ENCODE measurements at places on chromosomes 1 and 21. TPM values are rescaled to one million over a fixed set of nuclear protein-coding genes. Genes with fewer than 3 reads are reported as not detected.

DDX20 gene
- total RNA-seq = 15.4 TPM

RHOU gene
- 19.2 TPM for total RNA-seq

FAM72C gene
- total RNA-seq = 0.51 TPM

NPHP4 gene
- 7.7 TPM for total RNA-seq

DNA sequence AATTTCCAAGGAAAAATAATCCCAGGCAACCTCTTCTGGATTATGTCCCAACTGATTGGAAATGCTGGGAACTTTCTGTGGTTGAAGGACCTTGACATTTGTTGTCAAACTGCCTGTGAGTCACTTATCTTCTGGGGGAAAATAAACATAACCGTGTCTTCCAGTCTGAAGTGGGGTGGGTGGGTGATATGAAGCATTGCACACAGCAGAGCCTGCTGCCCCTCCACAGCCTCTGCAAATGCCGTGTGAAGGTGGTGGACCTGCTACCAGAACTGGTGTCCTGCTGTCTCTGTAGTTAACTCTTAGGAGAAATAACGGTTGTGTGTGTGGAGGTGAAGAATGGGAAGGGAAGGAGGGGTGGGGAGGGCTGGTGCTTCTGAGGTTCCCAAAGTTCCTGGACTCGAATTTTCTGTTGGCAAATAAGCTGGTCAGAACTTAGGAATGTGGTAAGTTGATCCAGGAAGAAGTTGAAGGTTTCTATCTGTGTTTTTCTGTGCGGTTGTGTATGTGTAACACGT, 23.2 kb downstream of the GALNT2 start:
- DNase-seq = no peak

GRCh38 chr1:212686591-212686990, 13.0 kb downstream of the BATF3 start:
- no peak for DNase-seq

DNA sequence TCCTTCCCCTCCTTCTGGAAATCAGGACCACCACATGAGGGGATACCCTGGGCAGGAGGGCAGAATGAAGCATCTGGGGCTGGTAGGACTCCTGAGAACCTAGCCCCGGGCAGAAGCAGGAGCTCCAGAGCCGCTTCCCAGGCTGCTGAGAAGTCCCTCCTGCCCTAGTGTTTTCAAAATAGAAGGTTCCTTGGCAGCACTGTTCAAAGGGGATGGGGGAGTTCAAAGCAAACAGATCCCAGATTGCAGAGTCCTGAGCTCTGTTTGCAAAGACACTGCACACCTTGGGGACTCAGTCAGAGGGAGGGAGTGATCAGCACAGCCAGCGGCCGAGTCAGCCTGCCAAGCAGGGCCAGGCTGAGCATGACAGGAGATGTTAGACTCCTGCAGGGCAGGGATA, 177.8 kb downstream of the PTPRU start:
- no peak for DNase-seq

DNA sequence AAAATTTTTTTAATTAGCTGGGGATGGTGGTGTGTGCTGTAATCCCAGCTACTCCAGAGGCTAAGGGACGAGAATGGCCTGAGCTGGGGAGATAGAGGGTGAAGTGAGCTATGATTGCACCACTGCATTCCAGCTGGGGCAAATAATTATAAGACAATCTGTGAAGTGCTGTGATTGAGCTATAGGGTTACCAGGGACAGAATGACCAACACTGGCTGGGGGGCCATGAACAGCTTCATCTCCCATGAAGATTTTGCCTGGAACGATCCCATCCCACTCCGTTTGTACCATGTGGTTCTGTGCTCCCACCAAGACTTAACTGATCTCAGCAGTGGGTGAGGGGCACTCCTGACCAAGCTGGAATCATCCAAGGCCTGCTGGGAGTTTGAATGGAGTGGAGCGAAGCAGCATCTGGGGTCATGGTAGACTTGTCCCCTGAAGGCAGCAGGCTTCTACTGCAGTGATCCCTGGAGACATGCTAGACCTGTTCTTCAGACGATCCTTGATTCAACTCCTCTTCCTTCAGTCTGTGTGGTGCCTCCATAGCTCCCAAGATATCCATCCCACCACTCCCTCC, 53.6 kb upstream of the CTPS1 start:
- DNase-seq = no peak

CLDN17 gene
- not detected for total RNA-seq

DNA sequence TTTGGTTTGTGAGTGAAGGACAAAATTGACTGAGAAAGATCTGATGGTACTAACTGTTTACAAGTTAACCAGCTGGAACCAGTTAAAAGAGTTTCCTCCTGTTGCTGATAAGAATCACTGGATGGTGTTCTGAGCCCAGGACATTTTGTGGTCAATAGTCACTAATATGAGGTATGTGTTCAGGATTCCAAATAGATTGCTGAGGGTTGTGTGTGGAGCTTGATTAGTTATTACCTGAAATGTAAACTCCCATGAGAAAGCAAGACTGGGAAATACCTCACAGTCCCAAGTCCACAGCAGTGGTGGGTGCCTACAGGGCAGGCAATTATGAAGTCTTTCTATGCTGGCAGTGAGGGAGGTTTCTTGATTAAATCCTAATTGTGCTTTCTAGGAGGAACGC, 164.6 kb downstream of the DNM3 start:
- no peak for DNase-seq

DNA sequence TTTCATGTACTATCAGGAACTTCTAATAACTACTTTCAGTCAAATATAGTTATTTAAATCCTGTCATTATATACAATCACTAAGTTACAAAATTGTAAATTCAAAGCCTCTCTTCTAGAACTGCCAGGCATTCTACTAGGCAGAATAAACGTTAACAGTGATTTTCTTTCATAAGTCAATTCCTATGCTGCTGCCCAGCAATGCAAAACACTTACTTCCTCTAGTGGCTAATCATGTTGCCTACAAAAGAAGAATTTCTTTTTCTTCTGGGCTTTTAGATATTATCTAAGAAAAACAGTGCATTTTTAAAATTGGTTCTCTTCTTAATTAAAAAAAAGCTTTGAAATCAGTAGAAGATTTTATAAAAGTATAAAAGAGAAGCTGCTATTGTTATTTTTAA, 509.8 kb upstream of the ADAMTS5 start:
- peak; percentile 42 for DNase-seq

LSM10 gene
- total RNA-seq = 8.8 TPM

DNA sequence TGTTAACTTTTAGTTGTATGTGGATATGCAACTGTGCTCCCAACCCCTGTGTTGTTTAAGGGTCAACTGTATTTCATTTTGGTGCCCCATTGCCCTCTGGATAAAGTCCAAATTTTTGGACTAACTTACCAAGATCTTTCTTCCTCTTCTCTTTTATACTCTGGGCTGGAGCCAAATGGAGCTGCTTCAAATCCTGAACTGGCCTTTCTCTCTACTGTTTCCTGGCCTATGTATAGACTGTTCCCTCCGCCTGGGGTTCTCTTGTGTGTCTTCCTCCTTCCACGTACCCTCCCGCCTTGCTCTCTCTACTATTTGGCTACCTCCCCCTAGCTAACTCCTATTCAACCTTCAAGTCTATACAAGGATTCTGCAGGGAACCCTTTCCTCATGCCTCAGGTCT, 8.4 kb upstream of the CDC14A start:
- DNase-seq = no peak

FAM229A gene
- 0.82 TPM for total RNA-seq

DNA sequence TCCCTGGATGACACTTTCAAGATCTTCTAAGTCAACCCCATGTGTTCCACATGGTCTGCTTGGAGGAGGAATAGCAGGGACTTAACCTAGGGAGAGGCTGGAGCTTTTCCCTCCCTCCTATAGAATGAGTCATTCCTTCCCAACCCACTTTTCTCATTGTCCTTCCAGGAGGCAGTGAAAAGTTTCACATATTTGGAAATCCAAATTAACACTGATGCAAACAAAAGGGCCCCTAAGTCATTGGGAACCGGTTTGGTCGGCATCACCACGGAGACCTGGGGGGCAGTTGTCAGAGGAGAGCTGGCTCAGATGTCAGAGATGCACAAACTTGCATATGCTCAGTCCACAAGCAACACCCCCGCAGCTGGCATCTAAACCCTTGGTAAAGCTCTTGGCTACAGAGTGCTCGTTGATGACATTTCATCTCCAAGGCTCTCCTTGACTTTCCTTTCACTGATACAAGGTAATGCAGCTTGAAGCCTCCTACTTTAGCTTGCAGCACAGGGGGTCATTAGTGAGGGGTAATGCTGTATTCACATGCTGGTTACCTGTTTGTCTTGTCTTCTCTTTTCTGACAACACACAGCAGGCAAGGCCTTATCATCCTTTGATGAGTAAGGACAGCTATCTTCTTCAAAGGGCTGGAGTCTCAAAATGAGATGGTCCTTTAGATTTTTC, 12.3 kb upstream of the LRRC8D start:
- peak; percentile 35 for DNase-seq

GRCh38 chr1:55679971-55680370, 464.8 kb upstream of the USP24 start:
- no peak for DNase-seq

UMODL1 gene
- total RNA-seq = 0.10 TPM

GRCh38 chr1:32447469-32448185, 17.2 kb upstream of the ZBTB8B start:
- DNase-seq = peak; percentile 17

GRCh38 chr1:152917794-152918193, 9.4 kb downstream of the IVL start:
- peak; percentile 28 for DNase-seq

GRCh38 chr1:46133781-46134350, 1.4 kb upstream of the PIK3R3 start:
- DNase-seq = no peak

DNA sequence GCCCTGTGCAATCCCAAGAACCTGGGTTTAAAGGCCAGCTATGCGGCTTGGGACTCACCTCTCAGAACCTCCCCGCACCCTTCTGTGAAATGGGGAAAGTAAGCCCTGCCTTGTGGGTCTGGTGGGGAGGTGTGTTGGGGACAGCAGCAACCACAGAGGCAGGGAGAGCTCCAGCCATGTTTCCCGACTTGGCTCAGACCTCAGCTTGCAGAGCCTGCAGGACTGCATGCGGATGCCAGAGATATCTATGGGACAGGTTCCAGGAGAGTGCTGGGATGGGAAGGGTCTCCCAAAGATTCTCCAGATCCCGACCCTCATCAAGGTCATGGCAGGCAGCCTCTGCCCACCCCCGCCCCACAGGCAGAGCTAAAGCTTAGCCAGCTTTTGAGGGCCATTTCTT, 20.2 kb downstream of the PADI1 start:
- no peak for DNase-seq

DNA sequence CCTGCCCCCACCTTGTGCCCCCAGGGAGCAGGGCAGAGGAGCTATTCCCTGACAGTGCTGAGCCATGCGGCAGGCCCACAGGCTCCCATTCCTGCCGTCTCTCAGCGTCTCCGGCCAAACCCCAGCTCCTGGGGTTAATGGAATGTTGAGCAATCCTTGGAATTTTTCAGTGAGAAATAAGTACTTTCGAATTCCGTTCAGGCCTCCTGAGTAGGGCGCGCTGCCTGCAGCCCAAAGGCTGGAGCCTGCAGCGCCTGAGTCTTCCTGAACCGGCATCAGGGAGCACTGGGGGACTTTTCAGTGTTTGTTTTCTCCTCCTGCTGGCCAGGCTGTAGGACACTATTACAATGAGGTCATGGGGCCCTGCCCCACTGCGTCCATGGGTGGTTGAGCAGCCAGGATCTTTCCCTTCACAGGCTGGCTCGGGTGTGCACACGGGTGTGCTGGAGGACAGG, 33.3 kb upstream of the CSF1 start:
- peak; percentile 64 for DNase-seq

- peak; percentile 78 for DNase-seq
These were observed 49.5 kb upstream of the RAB4A start for GRCh38 chr1:229221106-229222019.

NEGR1 gene
- 16.9 TPM for total RNA-seq

DNA sequence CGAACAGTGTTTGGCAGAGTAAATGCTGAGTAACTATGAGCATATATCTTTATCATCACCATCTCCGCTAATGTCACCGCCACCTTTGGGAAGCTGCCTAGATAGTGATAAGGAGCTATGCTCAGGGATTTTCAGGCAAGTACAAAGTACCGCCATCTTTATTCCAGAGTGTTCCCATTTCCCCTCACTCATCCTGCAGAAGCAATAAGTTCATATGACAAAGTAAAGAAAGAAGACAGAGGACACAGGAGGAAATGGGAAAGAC, 89.6 kb downstream of the TGFBR3 start:
- DNase-seq = no peak

PLK3 gene
- 10.8 TPM for total RNA-seq

DNA sequence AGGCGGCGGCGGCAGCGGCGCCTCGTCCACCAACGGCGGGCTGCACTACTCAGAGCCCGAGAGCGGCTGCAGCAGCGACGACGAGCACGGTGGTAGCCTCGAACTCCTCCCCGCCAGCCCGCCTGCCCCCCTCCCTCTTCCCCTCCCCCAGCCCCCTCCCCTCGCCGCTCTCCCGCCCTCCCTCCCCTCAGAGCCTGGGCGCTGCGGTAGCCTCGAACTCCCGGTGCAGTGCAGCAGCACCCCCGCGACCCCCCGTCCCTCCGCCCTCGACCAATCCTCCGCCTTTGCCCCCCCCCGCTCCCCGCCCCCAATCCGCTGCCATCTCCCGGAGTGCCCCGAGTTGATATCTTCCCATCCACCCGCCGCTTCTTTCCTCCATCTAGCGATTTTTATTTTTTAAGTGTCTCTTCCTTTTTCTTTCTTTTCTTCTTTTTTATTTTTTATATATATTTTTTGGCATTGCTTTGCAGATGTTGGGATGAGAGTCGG, 516 bp downstream of the RCOR3 start:
- peak; percentile 84 for DNase-seq

DNA sequence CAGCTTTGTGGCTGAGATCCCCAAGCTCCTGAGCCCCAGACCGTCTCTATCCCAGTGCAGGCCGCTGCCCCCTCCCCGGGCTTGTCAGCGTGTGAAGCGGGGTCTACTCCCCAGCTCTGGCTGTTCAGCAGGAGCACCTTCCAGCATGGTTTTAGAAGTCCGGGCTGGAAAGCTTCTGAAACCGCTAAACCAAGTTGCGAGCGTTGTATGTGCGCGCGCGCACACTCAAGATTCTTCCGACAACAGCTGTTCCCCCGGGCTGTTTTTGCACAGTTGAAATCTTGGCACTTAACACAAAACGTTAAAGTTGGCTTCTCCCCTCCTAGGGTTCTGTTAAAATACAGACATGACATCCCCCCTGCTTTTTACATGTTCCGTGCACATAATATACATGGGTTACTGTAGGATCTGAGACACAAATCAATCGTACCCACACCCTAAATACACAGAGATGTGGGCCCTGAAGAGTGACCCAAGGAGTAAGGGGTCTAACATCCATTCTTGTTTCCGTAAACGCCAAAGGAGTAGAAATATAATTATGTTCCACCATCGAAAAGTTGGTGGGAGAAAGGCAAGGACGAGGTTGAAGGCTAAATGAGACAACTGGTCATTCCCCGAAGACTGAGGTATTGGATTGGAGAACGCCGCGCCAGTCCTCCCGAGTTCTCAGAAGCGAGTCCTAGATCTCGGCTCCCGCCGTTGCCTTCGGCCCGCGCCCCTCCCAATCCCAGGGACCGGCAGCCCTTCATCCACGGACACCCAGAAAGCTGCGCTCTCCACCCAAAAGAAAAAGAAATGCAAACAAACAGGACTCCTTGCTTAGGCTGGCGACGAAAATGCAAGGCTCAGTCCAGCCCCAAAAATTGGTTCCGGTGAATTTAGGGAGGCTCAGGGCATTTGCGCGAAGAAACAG, 1.3 kb downstream of the TBX15 start:
- DNase-seq = peak; percentile 89

- DNase-seq = no peak
These were observed 32.6 kb downstream of the UBE4B start for GRCh38 chr1:10065344-10065685.

Measured in tongue (tissue), 3 donors.